ENCODE measurements at places on chromosomes 1 and 21.

- DNase-seq, result no peak
Measured at GRCh38 chr1:89673251-89673650, 40.3 kb downstream of the LRRC8C start.

DNA sequence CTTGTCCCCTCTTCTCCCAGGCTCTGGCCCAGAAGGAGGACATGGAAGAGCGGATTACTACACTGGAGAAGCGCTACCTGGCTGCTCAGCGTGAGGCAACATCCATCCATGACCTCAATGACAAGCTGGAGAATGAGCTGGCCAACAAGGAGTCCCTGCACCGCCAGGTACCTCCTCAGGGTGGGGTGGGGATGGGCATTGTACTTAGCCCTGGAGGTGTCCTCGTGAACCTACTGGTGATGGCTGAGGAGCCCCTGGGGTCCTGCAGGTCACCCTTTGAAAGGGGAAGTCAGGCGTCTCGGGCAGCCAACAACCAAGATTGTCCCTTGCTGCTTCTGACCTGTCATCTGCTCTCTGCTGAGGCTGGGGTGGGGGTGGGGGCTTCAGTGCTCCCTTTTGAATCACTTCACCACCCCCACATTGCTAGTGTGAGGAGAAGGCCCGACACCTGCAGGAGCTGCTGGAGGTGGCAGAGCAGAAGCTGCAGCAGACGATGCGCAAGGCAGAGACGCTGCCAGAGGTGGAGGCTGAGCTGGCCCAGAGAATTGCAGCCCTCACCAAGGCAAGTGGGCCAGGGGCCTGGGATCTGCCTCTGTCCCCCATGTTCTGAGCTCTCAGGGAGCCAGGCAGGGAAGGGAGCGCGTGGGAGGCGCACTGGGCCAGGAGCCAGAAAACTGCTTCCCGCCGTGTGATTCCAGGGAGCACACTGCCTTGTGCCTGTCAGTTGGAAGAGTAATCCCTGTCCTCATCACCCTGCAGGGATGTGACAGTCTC, 19.7 kb downstream of the PPFIA4 start:
- DNase-seq, result no peak

DNA sequence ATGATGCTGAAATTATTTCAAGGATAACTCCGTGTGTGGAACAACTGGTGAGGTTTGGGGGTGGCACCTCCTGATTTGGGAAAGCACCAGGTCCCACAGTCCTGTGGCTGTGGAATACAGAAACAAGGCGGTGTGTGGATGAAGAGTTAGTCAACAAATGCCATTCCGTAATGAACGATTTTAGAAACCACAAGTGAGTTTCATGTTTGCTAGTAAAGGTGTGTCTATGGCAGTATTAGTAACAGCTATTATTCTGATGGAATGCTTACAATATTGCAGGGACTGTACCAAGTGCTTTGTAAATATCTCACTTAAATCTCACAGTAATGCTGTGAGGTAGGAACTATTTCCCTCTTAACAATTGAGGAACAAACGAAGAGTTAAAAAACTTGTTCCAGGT, 53.8 kb downstream of the B3GALNT2 start:
- DNase-seq, result no peak

GRCh38 chr1:33880305-33880704, 16.4 kb downstream of the HMGB4 start:
- no peak for DNase-seq

DNA sequence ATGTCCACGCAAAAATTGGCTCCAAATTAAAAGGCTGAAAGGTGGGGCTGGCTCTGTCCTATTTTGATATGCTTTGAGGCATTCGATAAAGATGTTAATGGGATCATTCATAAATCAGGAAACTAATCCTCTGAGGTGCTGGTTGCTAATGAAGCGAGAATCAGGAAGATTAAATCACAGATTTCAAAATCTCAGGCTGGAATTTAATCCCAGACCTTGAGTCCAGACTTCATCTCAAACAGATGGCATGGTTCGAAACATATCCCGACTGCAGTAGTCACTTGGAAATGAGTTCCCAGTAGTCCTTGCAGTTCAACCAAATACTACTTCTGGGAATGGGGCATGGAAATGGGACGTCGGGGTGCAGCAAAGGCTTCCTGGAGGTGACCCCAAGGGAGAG, 4.5 kb upstream of the KLF17 start:
- no peak for DNase-seq

GRCh38 chr1:43818691-43819090, 111.4 kb downstream of the ST3GAL3 start:
- no peak for DNase-seq

DNA sequence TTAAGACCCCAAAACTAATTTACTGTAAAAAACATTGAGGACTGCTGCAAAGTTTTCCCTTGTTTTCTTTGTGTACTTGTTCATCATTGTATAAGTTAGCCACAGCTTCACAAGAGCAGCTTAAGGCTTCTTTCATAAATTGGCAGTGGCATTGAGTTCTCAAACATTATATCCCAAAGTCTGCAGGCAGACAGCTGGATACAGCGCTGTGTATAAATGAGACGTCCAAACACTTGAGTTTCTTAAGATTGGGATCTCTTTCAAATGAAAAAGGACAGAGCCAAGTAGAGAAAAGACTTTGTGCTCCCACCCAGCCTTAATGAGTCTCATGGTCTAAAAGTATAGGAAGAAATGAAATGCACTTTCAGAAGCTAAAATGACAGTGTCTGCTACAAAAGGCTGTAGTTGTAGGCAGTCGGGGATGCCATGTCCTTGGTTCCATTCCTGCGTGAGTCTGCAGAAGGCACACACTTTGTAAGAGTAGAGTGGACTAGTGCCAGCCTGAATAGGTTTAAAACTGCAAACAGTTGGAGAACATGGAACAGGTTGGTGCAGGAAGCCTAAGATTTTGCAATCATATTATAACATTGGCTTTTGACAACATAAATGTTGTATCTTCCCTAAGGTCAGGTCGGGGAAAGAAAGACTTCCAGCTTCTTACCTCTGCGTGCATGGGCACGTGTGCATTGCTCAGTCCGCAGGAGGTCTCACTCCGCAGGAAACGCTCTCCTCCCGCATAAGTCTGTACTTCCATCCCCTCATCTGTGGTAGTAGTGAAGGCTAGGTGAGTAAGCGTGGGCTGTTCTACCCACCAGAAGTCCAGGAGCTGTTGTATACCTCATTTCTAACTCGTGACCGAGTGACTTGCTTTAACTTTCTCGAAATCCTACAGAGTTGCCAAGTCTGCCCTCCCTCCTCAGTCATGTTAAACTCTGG, 94.4 kb downstream of the CD247 start:
- no peak for DNase-seq

- DNase-seq, result no peak
Measured at GRCh38 chr1:245690946-245691541, 536.3 kb downstream of the KIF26B start.

DNA sequence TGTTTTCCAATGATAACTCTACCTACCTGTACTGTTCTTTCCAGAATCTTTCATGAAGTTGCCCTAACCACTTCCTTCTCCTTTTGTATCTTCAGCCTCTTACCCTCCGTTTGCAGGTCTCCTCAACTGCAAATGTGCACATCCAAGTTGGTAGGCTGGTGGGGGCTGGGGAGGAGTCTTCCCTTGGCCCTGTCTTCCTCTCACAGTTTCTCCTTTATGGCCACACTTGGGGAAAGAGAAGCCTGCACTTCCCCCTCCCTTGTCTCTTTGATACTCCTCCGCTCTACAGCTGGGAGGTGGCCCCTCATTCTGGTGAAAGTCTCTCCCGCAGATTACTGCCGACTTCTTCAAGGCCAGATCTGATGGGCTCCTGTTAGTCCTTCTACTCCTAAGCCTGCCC, 26.9 kb upstream of the GPR88 start:
- DNase-seq, result no peak

DNA sequence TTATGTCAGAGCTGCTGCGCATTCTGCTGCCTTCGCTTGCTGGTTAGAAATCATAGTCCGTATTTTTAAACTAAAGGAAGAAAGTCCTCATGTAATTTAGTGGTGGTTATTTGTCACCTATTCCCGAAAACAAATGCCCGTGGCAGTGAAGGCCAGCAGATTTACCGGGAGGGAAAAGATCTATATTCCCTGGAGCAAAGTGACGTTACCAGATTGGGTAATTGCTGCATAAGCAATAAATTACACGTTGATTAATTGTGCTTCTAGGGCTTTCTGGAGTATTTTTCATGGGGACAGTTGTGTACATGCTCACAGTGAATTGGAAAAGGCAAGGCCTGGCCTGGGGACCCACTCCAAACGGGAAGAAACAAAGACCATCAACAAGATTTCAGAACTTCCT, 298.7 kb downstream of the NPHP4 start:
- DNase-seq, result no peak

- no peak for DNase-seq
Measured at GRCh38 chr1:218421531-218421930, 76.4 kb downstream of the TGFB2 start.

DNA sequence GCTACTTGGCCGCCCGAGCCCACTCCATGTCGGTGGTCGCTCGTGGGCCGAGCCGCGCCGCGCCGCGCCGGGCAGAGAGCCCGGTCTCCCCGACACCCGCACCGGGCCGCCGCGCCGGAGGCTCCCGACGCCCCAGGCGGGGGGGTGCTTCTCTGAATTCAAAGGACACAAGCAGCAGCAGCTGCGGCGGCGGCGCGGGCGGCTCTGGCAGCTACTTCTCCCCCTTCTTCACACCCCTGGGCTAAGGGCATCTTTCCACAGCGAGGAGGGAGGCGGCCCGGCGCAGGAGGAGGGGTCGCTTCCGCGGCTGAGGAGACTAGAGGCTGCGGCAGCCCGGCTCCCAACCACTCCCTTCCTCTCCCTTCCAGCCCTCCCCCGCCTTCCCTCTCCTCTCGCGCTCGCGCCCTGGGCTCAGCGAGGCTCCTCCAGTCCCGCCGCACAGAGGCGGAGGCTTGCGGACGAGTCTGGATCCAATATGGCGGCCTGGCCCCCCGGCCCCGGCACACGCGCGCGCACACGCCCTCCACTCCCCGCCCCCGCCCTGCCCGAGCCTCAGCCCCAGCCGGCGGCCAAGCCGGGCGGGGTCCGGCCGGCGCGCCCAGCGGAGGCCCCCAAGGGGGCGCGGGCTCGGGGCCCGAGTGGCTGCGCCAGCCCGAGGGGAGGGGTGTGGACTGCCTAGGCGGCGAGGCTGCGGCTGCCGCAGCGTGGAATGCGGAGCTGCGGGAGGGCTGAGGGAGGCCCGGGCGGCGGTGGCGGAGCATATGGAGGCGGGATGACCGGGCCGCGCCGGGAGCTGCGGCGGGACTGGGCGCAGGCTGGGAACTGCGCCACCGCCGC, at the start of gene CDC42BPA:
TSS of gene CDC42BPA (minus strand) at position 477 of the 837 bp plus-strand sequence. CDS start 1,310 bp downstream, outside the sequence.
- DNase-seq, result peak; percentile 87

- DNase-seq, result peak; percentile 61
Measured at GRCh38 chr1:114610546-114611245, 29.3 kb upstream of the BCAS2 start.

DNA sequence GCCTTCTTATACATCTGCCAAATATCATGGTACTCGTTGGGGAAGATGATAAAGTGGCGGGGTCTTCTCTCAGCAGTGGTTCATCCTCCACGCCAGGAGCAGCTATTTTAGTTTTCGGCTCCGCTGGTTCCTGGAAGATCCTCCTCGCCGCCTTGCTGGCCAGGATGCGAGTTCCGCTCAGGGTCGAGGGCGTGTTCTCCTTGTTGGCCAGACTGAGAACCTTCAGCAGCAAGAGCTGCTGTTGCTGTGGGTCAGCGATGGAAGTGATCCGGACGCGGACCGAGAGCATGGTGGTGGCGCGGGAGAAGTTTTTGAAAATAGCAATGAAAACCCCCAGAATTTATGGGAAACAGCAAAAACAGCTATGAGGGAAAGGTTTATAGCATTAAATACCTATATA, 11.4 kb upstream of the CFAP126 start:
- DNase-seq, result no peak

GRCh38 chr1:87647430-87648177, 318.9 kb downstream of the LMO4 start:
- DNase-seq, result no peak

DNA sequence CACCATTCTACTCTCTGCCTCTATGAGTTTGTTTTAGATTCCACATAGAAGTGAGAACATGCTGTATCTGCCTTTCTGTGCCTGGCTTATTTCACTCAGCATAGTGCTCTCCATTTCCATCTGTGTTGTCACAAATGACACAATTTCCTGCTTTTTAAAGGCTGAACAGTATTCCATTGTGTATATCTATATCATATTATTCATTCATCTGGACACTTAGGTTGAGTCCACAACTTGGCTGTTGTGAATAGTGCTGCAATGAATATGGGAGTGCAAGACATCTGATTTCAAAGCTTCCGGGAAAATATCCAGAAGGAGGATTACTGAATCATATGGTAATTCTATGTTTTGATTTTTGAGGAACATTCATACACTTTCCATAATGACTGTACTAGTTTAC, 20.1 kb upstream of the DONSON start:
- DNase-seq, result no peak

GRCh38 chr1:225617479-225617878, 35.4 kb downstream of the ENAH start:
- DNase-seq, result no peak

DNA sequence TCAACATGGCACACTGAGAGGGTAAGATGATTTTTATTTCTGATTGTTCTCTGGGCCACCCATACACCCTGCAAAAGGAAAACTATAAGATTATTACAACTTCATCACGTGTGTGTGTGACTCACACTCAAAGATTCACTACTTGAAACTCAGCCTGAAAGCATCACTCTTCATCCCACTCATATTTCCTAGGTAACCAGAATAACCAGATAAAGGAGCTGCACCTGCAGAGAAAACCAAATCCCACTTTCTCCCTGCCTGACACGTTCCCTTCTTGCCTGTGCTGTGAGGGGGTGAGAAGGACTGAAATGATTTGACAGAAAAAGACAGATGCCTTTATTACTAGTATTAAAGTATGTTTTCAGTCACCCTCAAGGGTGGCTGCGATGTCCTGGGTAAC, 131.6 kb downstream of the TGFBR3 start:
- DNase-seq, result peak; percentile 19

- no peak for DNase-seq
Measured at GRCh38 chr1:102470767-102471166, 474.0 kb upstream of the OLFM3 start.

DNA sequence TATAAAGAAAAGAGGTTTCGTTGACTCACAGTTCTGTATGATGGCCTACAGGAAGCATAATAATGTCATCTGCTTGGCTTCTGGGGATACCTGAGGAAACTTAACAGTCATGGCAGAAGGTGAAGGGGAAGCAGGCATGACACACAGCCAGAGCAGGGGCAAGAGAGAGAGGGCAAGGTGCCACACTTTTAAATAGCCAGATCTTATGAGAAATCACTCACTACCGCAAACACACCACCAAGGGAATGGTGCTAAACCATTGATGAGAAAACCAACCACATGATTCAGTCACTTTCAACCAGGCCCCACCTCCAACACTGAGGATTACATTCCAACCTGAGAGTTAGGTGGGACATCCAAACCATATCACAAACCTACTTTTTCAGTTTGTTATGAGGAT, 245.9 kb upstream of the SGIP1 start:
- no peak for DNase-seq
